ENCODE measurements at places on chromosomes 1 and 21. TPM values are rescaled to one million over a fixed set of nuclear protein-coding genes. Genes with fewer than 3 reads are reported as not detected.

GRCh38 chr1:227894831-227895451, 52.8 kb downstream of the WNT9A start:
- H3K27ac ChIP-seq: no peak overlapping the region
- no peaks in the 10 kb centered on the region for H3K27me3 ChIP-seq
- H3K4me1 ChIP-seq: peaks cover 16% of the 10 kb centered on the region

GRCh38 chr1:183103147-183103546, 79.9 kb downstream of the LAMC1 start:
- peaks cover 32% of the 10 kb centered on the region for H3K4me1 ChIP-seq
- no peaks in the 10 kb centered on the region for H3K27me3 ChIP-seq
- H3K36me3 ChIP-seq: no peaks in the 10 kb centered on the region
- H3K4me3 ChIP-seq: no peak overlapping the region

DNA sequence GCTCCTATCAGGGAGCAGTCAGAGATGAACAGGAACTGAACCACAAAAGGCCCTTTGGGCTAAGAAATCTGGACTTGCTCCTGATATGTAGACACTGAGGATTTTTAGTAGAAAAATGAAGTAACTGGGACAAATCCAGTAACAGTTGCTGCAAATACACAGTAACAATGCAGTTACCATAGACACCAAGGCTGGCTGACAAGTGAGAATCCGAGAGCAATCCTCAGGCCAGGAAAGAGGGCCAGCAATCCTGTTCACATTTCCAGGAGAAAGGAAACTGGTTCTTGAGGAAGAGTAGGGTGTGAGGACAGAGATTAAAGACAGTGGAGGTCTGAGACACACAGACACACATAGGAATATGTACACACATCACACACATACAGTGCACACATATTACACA, 9.3 kb upstream of the LORICRIN start:
- H3K36me3 ChIP-seq: no peaks in the 10 kb centered on the region
- H3K4me3 ChIP-seq: no peak overlapping the region
- H3K27ac ChIP-seq: no peak overlapping the region
- no peak for DNase-seq

- peaks cover 15% of the 10 kb centered on the region for H3K4me1 ChIP-seq
- no peaks in the 10 kb centered on the region for H3K36me3 ChIP-seq
- no peak overlapping the region for H3K4me3 ChIP-seq
- H3K27ac ChIP-seq: no peak overlapping the region
These were observed 7.3 kb downstream of the RAB4A start for GRCh38 chr1:229278120-229278741.

DNA sequence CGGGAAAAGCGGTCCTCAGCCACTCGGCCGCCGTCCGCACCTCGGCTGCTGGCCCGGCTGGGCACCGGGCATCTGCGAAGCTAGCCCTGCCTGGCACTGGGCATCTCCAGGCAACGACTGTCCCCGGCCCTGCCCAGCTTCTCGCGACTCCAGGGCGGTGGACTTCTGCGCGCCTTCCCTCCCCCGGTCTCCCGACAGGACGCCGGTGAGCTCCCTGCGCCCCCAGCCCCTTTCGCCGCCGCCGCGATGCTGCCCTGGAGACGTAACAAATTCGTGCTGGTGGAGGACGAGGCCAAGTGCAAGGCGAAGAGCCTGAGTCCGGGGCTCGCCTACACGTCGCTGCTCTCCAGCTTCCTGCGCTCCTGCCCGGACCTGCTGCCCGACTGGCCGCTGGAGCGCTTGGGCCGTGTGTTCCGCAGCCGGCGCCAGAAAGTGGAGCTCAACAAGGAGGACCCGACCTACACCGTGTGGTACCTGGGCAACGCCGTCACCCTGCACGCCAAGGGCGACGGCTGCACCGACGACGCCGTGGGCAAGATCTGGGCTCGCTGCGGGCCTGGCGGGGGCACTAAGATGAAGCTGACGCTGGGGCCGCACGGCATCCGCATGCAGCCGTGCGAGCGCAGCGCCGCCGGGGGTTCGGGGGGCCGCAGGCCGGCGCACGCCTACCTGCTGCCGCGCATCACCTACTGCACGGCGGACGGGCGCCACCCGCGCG, 514 bp downstream of the FAM43B start:
- H3K36me3 ChIP-seq: no peaks in the 10 kb centered on the region
- H3K27me3 ChIP-seq: peaks cover 73% of the 10 kb centered on the region
- H3K4me1 ChIP-seq: peaks cover 16% of the 10 kb centered on the region
- peak; percentile 16 for DNase-seq

EFHD2 gene
- 34.4 TPM for total RNA-seq
